NCI-H2171 (cell line): ENCODE measurements at places on chromosomes 5 and 9.

GRCh38 chr9:94896512-94896911, 170.0 kb downstream of the AOPEP start:
- no peak for DNase-seq

- no peak for DNase-seq
These were observed 17.8 kb upstream of the SLC12A7 start for GRCh38 chr5:1129711-1130055.

DNA sequence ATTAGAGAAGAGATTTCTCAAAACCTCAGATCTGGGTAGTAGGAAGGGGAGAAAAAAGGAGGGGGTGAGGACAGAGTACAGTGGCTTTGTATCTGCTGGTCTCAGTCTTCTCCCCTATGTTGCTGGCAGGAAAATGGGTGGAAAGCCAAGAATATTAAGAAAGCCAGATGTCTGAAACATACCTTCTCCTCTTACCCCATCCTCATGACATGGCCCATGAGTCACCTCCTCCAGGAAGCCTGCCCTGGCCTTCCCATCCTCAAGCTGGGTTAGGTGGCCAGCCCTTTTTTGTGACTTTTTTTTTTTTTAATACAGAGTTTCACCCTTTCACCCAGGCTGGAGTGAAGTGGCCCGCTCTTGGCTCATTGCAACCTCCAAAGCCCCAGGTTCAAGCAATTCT, 61.8 kb downstream of the ABCA1 start:
- no peak for DNase-seq

DNA sequence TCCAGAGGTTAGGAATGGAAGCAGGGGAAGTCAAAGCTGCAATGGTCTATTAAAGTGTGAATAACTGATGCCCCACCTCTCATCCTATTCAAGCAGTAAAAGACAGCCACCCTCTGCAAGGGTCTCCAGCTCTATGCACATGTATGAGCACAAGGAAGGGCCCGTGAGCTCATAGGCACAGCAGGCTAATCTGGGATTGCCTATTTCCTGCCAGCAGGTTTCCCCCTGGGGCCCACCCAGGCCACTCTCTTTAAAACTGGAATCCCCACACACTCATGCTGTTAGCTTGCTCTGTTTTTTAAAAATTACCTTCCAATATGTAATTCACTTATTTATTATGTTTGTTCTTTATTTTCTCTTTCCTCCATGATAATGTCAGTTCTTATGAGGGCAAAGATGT, 48.7 kb upstream of the ZNF366 start:
- no peak for DNase-seq

DNA sequence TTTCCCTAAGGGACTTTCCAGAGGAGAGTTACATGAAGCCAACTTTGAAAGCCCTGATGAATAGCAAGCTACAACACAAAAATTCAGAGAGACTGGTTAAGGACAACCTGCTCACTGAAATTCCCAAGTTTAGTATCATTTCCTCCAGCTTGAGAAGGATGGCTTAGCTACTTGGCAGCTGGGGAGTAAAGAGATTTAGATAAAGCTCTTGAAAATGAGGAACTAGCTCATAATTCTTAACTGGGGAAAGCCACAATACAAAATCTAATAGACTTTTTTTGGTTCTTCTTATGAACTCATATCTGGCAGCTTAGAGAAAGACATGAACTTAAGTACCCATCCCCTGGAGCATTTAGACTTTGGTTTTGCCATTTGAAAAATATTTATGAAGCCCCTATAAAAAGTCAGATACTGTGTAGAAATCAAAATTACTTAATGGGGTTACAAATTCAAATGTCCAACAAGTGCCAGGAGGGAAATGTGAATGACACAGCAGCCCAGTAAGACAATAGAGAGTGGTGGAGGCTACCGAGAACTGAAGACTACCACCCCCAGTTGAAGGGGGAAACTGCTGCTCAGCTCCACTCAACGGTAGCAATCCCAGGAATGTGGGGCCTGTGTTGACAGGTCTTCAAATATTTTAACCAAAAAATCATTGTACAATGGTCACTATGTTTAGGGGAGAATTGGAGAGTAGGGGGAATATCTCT, 79.4 kb upstream of the ADRB2 start:
- DNase-seq = no peak

- DNase-seq = no peak
These were observed 92.9 kb upstream of the OTULINL start for GRCh38 chr5:14488709-14489108.

GRCh38 chr5:55600497-55601203, 65.9 kb upstream of the PLPP1 start:
- no peak for DNase-seq

- DNase-seq = no peak
These were observed 1636.5 kb upstream of the C9orf72 start for GRCh38 chr9:29209748-29210291.

- DNase-seq = no peak
These were observed 43.0 kb upstream of the HSD17B4 start for GRCh38 chr5:119409235-119409815.

DNA sequence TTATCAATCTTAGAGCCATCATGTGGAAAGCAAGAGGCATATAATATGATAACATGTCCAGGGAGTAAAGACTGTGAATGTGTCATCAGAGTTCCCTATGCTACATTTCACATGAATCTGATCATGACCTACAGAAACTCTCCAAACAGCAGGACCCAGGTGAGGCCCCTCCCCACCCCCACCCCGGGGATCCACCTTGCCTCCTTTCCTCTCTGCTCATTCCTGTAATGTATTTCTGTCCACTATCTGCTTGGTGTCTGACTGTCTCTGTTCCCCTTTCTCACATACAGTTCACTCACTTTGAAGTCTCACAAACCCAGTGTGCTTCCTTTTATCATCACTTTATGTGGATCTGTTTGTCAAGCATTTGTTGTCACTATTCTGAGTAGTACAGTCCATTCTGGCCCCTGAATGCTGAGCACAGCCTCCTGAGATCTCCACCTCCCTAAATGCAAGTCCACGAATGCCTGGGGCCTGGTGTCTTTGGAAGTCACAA, 76.4 kb upstream of the SMARCA2 start:
- no peak for DNase-seq

DNA sequence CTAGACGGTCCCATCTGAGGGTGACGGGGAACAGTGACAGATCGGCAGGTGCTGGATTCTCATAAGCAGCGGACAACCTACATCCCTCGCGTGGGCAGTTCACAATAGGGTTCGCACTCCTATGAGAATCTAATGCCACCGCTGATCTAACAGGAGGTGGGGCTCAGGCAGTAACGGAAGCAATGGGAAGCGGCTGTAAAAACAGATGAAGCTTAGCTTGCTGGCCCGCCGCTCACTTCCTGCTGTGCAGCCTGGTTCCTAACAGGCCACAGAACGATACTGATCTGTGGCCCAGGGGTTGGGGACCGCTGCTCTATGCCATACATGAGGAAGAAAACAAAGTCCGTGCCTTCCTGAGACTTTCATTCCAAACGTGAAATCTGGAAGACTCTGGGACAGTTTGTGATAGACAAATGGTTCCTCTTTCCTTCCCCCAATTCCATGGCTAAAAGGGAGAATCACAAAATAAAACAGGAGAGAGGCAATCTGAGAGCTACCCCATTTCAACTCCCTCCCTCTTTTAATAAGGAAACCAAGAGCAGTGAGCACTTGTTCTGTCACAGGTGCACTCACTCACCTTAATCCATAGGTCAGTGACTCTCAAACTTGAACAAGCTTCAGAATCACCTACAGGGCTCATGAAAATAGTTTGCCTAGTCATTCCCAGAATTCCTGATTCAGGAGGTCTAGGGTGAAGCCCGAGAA, 12.1 kb downstream of the PDCL start:
- no peak for DNase-seq

DNA sequence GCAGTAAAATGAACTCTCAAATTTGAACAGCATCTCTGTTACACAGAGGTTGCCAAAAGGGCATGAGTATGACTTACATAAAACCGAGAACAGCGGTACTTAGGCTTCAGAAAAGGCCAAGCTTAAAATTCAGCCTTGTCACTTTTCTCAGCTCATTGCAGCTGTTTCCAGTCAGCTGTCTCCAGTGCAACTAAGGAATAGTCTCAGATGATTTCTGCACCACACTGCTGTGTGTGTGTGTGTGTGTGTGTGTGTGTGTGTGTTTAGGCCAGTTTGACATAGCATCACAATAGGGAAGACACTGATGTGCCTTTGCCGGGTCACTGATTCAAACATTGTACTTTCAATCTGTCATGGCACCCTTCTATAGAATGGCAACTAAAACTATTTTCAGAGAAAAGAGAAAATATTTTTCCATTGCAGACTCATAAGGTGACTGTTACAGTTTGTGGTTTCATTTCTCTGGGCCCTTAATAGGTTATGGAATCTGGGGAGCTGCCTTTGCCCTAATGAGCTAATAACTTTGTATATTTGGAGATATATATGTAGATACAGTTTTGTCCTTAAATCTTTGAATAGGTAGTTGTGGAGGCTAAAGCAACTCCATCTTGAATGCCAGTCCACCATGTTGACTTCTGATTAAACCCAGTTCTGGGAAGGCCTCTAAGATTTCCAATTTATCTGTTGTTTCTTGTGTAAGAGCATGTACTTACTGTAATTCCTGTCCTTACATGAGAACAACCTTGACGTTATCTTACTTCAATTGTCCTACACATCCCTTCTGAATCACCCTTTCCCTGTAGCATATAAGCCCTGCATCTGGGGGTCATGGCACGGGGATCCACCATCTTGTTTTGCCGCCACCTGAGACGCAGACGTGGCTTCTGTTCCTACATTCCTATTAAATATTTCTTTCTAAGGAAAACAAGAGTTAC, 4.5 kb downstream of the LSM11 start:
- DNase-seq = no peak

GRCh38 chr9:129938291-129938979, 103.2 kb downstream of the USP20 start:
- DNase-seq = no peak

- no peak for DNase-seq
These were observed 205.0 kb downstream of the CRB2 start for GRCh38 chr9:123561046-123561445.

- no peak for DNase-seq
These were observed 33.6 kb upstream of the COL5A1 start for GRCh38 chr9:134607971-134608370.

DNA sequence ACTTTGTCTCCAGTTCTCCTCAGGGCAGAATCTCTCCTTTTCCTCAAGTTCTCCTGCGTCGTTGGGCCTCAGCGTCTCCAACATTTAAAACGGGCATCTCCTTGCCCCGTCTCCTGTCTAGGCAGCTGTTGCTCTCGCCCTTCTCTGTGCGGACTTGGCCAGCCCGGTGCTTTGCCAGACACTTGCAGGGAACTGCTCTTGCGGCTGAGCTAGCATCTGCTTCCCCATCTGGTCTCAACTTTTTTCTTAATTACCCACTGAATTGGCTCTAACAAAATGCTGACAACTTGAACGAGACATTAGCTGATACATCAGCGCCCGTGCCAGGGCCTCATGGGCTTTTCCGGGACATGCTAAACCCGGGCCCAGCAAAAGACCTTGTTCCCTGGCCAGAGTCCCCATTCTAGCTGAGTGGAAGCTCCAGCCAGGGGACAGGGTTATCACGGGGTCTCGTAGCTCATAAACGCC, 25.1 kb downstream of the ZNF618 start:
- peak; percentile 81 for DNase-seq

GRCh38 chr9:13179257-13179656, 100.2 kb downstream of the MPDZ start:
- DNase-seq = no peak
